Mesenchymal stem cell (in vitro differentiated cells and primary cell): ENCODE measurements at places on chromosomes 6 and 20.

DNA sequence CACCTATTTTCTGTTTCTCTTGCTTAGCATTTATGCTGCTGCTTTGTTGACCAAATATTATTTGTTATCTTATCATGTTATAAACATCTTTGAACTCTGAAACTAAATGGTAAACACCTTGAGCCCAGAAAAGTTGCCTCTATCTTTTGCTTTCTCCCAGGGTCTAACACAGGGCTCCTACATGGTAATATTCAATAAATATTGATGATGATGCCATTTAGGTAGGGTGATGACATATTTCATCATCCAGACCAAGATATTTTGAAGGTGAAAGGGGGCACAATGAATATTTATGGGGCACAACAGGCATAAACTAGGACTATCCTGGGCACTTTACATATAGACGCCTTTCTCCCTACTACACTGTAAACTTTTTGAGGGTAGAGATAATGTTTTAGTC lies 11.6 kb upstream of the ENPP4 start:
- no peak for DNase-seq

DNA sequence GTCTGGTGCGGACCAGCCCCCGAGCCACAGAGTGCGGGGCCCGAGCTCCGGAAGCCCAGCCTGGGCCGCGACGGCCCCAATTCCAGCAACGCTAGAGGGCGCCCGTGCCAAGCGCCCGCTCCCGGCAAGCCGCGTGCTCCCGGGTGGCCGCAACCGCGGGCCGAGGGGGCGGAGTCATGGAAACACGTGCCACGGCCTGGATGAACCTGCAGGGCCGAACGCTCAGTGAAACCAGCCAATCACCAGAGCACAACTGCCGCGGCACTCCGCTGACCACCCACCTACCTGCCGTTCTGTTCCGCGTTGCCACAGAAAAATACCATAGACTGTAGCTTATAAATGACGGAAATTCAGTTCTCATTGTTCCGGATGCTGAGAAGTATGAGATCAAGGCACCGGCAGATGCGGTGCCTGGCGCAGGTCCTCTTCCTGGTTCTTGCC lies 85.7 kb upstream of the FOXC1 start:
- DNase-seq: no peak

GRCh38 chr6:144264270-144265060 lies 20.7 kb upstream of the UTRN start:
- DNase-seq: peak; percentile 89

DNA sequence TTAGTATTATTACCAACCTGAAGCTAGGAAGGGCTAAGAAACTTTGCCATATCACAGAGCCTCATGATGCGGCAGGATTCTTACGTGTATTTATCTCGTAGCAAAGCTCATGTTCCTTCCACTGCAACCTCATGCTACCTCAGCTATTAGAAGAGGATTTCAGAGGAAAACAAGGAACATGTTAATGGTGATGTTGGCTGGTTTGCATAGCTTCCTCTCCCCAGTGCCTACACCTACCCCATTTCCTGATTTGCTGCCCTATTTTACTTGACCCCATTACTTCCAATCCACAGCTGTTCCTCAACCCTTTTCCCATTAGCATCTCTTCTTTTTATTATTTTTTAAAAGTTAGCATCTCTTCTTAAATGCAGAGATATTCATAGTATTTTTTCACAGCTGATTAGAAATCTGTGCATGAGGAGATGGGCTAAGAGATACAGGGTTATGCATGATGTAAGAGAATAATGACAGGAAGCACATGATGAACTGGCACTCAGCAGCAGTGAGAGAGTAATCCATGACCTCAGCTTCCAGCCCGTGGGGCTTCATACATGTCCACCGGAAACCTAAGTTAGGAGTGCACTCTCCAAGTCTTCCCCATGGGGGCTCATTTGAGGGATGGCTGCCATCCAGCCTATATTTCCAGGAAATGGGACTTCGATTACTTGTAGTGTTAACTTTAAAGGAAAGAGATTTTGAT lies 106.1 kb upstream of the ASF1A start:
- peak; percentile 24 for DNase-seq

- no peak for DNase-seq
Observed at GRCh38 chr20:62458275-62459251, 17.2 kb downstream of the GATA5 start.
